ENCODE measurements at places on chromosomes 12 and 14.

- no peak for DNase-seq
These were observed 389.6 kb upstream of the ATP2B1 start for GRCh38 chr12:90098132-90098779.

GRCh38 chr12:24083838-24084237, 134.4 kb upstream of the SOX5 start:
- DNase-seq = no peak

- no peak for DNase-seq
These were observed 2.6 kb downstream of the FBRSL1 start for GRCh38 chr12:132492522-132492921.

DNA sequence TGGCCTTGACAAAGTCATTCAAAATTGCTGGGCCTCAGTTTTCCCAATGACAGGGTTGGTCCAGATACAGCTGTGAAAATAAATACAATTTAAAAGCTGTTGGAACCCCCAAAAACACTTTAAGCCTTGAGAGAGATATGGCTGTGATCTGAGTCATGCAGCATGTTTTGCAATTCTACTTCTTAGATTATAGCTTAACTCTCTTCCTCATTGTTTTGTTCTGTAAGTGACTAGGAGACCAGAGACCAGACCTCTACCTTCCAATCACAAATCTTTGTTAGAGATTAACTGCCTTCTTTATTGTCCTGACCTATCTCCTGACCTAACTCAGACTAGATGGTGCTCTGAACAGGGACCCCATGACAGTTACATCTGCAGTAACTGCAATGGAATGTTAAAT, 198.1 kb downstream of the STXBP6 start:
- no peak for DNase-seq

- DNase-seq = no peak
These were observed 9.4 kb downstream of the AHNAK2 start for GRCh38 chr14:104968541-104969401.

All from mesothelial cell of epicardium (in vitro differentiated cells).